Activated CD8-positive, alpha-beta memory T cell treated with anti-CD3 and anti-CD28 coated beads for 4 hours (primary cell): ENCODE measurements at places on chromosomes 6 and 20.

- no peak for DNase-seq
Observed at GRCh38 chr20:34675561-34675960, 1.3 kb downstream of the PIGU start.

GRCh38 chr6:12590901-12591300 lies 125.7 kb upstream of the PHACTR1 start:
- no peak for DNase-seq

DNA sequence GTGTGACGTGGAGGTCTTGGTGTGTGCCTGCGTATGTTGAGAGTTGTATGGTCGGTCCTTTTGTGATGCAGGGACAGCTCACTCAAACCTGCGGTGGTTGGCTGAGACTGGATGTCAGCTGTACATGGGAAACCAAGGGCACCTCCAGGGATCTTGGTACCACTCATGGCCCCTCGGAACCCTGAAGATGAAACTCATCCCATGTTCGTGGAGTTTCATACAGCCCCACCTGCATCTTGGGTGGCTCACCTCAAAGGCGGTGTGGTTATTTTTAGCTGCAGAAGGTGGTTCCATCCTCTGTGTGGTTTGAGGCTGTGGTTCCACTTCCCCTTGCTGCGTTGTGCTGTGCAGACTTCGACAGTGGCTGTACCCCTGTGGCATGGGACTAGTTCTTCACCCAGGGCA lies 52.6 kb upstream of the SLC22A1 start:
- no peak for DNase-seq

DNA sequence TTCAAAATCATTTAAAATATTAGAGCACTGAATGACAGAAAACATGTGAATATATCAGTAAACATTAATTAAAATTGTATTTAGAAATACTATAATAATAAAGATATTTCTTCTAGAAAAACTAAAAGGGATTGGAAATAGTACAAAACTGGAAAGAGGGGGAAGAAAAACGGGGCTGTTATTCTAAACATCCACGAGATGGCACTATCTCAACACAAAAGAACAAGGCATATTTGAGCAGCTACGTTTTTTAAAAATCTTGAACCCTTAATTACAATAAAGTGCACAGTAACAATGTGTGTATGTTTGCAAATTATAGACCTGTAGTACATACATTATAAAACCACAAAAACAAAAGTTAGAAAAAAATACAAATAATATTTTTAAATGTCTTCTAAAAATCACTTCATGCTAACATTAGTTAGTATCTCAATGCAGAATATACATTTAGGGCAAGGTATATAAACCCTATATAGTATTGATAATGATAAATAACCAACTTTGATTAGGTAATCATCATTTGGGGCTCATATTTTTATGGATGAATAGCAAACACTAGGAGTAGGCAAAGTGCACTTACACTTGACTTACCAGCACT lies 42.5 kb upstream of the PNISR start:
- no peak for DNase-seq

GRCh38 chr6:165717732-165718465 lies 54.9 kb upstream of the PDE10A start:
- DNase-seq = no peak

- no peak for DNase-seq
Observed at GRCh38 chr20:25206063-25206403, 10.5 kb downstream of the ENTPD6 start.

GRCh38 chr6:40194447-40195170 lies 260.3 kb upstream of the MOCS1 start:
- DNase-seq = no peak

DNA sequence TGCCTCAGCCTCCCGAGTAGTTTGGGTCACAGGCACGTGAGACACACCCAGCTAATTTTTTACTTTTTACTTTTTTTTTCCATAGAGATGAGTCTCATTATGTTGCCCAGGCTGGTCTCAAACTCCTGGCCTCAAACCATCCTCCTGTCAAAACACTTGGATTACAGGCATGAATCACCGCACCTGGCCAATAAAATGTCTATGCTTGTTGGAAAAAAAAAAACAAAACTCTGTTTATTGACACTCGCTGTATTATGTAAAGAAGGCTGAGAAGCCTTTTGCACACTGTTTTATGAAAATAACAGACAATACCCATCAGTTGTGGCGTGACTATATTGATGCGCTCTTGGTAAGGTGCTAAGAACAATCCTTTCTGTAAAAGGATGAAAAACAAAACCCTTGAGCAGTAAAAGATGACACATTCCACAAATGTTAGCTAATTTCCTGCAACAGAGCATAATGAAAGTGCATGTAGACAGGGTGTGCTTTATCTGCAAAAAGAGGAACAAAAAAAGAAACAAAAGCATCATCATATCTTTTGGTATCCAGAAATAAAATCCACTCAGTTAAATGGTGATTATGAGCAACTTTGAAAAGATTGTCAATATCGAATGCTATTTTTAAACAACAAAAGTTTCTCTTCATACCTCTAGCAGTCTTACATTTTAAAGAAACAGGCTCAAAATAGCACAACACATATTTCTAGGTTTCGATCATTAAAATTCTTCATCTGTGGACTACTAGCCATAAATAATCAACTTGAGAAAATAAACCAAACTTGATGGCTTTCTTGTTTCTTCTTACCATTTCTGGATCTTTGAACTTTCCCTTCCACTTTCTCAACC lies 108.3 kb upstream of the PHACTR1 start:
- no peak for DNase-seq

DNA sequence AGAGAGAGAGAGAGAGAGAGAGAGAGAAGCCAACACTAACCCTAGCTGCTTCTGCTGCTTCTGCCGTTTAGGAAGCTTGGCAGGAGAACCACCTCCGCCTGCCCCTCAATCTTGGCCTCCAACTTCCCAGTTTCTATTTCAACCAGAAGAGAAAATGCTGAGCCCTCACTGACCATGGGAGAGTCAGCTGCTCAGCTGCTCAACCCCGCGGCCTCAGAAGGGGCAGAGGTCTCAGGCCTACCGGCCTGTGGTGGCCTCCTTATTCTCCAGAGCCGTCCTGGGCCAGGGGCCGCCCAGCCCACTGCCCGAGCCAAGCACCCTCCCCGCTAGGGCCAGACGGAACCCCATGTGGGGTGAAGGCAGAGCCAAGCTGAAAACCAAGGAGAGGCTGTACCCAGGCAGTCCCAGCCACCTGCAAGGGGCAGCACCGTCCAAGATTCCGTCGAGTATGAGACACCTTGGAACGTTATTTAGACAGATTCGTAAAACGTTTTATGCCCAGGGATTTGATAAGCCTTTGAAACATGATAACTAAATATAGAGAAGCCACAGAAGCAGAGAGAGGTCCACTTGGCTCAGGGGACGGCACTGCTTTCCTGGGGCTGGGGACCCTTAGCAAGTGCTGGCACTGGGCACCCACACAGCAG lies 116.6 kb downstream of the DLL1 start:
- no peak for DNase-seq

- DNase-seq = no peak
Observed at GRCh38 chr6:116287689-116288282, 8.1 kb upstream of the TSPYL1 start.

- DNase-seq = no peak
Observed at GRCh38 chr6:19041906-19042305, 654.8 kb downstream of the RNF144B start.

DNA sequence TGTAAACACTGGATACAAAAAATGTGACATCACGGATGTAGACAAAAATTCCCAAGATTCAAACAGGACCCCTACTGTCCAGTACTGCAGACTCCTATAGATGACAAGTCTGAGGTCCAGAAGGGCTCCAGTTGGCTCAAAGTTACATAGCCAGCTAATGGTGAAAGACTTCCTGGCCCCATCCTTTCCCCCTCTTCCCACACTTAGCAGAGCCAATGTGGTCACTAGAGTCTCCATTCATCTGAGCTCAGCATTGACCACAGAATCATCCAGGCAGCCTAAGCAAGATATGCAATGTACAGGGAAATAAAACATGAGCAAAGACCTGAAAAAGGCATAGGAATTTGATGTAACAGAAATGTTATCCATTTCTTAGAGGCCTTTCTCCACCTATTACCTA lies 180.5 kb downstream of the ADAT2 start:
- DNase-seq = no peak

DNA sequence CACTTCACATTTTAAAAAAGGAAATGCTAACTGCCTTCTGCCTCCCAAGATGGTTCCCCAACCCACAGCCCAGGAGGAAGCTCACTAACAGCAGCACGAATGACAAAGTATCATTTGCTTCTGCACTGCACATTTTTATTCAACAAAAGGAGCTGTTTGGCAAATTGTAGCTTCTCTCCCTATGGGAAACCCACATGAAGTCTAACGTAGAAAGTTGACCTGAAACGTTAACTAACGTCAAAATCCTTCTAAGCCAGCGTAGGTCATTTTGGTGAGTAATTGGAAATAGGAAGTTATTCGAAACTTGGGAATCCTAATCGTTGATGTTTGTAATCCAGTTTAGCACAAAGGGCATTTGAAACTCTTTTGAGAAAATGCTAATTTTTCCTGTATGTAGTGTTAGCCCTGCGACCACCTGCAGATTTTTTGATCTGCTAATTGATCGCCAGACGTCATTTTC lies 2.9 kb downstream of the SALL4 start:
- DNase-seq = no peak

DNA sequence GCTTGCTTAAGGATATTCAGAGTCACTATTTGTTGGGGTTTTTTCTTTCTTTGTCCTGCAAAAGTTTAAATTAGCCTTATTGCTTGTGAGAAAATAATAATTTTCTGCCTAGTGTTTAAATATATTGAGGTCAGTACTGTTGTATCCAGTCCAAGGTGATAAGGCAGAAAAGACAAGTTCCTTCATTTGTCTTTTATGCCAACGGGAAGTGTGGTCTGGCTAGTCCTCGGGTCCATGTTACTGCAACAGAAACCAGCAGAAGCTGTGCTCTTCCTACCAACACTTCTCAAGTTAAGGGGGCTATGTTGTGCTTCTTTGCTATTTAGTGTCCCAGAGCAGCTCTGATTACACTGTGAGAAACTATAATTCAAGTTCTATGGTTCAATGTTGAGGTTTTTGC lies 301.1 kb downstream of the TBC1D7 start:
- no peak for DNase-seq

GRCh38 chr6:2718334-2719092 lies 32.2 kb downstream of the MYLK4 start:
- no peak for DNase-seq

DNA sequence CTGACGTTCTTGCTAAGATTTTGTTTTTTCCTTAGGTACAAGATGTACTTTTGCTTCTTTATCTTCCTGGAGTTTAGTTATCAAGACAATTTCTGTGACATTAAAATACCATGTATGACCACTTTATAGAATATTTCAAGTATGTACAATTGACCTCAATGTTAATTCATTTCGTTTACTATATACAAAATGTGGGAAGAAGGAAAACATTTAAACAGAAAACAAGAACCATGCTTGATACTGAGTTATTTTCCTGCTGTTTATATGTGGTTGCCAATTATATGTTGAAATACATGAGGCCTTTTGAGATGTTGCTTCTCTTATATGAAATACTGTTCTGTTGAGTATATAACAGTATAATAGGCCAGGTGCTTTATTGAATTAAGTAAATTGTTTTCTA lies 184.3 kb downstream of the JARID2 start:
- no peak for DNase-seq

- DNase-seq = no peak
Observed at GRCh38 chr6:63442870-63443269, 123.1 kb upstream of the LGSN start.
